Dorsolateral prefrontal cortex (tissue), 122 donors: ENCODE measurements at places on chromosomes 6 and 20.

- DNase-seq: no peak
Measured at GRCh38 chr6:13581700-13582229, 7.4 kb downstream of the SIRT5 start.

GRCh38 chr6:2522521-2522920 is 228.2 kb downstream of the MYLK4 start:
- DNase-seq: no peak

- no peak for DNase-seq
Measured at GRCh38 chr6:73879501-73880293, 183.7 kb downstream of the CD109 start.

- no peak for DNase-seq
Measured at GRCh38 chr6:153167061-153167891, 36.2 kb upstream of the RGS17 start.

DNA sequence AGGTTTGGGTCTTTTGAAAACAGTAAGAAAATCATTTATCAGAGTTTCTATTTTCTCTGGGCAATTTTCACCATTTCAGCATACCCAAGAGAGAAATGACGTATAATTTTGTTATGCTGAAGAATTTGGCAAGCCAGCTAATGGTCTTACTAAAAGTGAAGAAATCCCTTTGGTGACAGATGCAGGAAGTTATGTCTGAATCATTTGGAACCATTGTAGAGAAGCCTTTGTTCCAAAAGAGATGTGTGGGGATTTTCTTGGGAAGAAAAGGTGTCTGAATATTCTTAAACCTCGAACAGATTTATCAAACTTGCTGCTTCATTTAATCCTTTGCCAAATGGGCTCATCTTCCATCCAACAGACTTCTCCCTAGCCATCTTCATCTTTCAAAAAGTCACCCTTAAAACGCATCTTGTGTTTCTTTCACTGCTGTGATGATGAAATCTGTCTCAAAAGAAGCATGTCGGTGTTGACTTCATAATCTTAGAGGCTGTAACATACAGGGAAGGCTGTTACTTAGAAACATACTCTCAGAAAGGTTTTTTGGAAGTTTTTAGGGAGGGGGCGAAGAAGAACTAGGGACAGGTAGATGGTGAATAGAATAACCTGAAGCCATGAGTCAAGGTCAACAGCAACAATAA is 39.5 kb downstream of the CITED2 start:
- no peak for DNase-seq

- DNase-seq: no peak
Measured at GRCh38 chr20:21096321-21097043, 9.7 kb downstream of the LINC00237 start.

- no peak for DNase-seq
Measured at GRCh38 chr6:112249489-112249888, 4.9 kb downstream of the LAMA4 start.

DNA sequence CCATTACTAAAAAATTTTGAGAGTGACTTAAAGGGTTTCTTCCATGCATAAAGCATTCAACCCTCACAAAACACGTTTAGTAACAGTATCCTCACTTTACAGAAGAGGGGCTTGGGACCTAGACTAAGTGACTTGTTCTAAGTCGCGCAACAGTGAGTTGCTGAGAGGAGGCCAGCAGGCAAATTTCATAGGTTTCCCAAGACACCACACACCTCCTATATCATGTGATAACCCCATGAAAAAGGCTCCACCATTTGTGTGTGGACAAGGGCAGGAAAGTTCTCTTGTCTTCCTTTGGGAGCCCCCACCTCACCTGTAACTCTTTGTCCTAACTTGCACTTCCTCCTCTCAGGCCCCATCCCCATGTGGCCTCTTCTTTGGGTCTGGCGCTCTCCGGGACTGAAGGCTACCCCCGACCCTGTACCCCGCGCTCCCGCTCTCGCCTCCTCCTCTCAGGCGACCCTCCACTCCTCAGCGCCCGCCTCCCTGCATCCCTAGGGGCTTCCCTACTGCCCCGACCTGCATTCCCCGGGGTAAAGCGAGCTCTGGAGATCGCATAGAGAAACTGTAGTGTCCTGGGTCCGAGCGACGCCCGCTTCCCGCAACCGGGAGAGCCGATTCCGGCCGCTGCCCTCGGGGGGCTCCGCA is 392 bp downstream of the PSMB8 start:
- no peak for DNase-seq

- DNase-seq: no peak
Measured at GRCh38 chr20:15144916-15145315, 807.5 kb upstream of the FLRT3 start.
